ENCODE measurements at places on chromosomes 12 and 14.
A peak's percentile ranks its signal among the peaks of the same experiment; 100 is the strongest.

DNA sequence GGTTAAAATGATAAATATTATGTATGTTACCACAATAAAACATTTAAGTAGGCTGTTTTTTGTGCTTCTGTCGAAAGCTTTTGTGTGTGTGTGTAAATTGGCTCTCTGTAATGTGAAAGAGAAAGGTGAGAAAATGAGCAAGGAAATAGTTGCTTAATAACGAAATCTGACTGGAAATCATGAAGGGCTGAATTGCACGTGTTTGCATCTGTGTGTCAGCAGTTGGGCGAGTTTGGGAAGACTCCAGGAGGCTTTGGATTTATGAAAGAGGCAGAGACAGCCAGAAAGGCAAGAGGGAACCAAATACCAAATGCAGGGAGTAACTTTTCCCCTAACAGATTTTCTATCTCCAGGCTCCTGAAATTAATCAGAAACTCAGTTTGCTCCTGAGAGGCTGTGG is 47.2 kb upstream of the PLEKHG3 start:
- DNase-seq: no peak

DNA sequence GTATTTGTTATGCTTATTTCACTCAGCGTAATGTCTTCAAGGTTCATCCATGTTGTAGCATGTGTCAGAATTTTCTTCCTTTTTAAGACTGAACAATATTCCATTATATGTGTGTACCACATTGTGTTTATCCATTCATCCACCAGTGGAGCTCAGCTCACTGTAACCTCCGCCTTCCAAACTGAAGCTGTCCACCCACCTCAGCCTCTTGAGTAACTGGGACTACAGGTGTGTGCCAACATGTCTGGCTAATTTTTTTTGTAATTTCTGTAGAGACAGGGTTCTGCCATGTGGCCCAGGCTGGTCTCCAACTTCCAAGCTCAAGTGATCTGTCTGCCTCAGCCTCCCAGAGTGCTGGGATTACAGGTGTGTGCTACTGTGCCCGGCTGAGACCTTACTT is 21.1 kb downstream of the CCDC77 start:
- no peak for DNase-seq

- no peak for DNase-seq
These were observed 8.4 kb upstream of the SRRM4 start for GRCh38 chr12:118972982-118973381.

GRCh38 chr14:20722016-20722415 is 23.7 kb upstream of the EDDM3A start:
- no peak for DNase-seq

GRCh38 chr14:74856366-74856765 is 19.6 kb downstream of the PROX2 start:
- no peak for DNase-seq

GRCh38 chr14:30528119-30528518 is 30.8 kb upstream of the G2E3 start:
- DNase-seq: no peak

- no peak for DNase-seq
These were observed 360.8 kb downstream of the PAWR start for GRCh38 chr12:79329933-79330332.

DNA sequence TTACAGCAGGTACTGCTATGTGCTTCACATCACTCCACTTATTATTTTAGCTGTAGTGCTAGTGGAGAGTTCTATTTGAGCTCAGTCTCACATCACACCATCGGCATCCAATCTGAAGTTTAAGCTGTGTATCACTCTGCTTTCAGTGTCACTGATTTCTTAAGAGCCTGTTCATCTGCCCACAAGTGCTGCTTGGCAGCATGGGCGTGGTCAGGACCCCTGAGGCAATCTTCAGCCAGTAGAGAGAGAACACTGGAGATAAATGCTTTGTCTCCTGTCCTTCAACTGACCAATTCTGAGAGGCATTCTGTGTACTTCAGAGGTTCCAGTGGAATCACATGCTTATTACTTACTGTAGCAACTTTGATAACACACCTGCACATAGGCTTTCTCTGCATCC is 728.8 kb downstream of the RPS29 start:
- no peak for DNase-seq

GRCh38 chr14:57869617-57870016 is 3.7 kb upstream of the SLC35F4 start:
- no peak for DNase-seq

DNA sequence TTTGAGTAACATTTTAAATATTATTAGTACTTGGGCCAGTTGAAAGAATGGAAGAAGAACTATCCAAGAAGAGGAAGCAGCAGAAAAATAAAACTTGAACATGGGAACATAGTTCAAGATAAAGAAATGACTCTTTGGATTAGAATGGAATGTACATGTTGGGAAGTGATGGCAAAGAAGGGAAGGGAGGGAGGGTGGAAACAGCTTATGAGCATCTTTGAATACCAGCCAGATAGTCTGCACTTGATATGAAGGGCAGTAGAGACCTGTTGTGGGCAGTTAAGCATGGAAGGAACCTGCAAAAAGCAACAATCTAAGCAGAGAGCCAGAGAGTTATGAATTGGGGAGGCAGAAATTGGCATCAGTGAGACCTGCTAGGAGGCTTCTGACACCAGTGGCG is 10.0 kb upstream of the IL22 start:
- DNase-seq: no peak

DNA sequence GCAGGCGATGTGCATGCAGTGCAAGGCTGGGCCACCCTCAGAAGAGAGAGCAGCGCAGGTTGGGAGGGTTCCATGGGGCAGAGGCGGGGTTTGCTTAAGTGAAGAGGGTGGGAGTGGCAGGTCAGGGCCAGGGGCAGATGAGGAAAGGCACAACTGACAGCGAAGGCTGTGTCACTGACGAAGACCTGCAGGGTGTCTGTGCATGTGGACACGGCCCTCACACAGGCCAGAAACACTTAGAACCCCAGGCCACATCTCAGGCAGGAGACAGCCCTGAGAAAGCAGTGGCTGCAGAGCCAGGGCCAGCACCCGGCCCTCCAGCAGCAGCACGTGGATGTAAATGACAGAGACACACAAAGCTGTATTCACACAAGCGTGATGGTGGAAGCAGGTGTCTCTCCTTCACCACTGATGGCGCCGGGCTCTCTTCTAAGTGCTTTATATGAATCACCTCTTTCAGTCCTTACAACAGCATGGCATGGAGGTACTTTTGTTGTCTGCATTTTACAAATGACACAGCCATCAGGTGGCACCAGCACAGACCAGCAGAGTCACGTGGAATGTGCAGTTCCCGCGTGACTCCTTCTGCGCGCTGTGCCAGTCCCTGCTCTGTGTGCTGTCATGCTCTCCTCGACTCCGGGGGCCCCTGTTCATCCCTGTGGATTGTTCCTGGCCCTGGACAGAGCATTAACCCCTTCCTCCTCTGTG is 54.6 kb downstream of the TSPAN11 start:
- DNase-seq: no peak

DNA sequence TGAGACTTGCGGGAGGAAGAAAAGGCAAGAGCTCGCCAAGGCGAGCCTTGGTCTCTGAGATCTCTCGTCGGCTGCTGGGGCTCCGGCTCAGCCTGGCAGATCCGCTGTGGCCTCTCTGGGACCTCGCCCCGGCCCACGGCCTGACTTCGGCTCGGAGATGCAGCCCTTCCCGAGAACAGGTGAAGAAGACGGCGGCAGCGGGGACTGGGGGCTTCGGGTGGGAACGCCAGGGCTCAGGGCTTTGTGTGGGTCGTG is 6.0 kb upstream of the HOXC9 start:
- no peak for DNase-seq

- DNase-seq: no peak
These were observed 51.4 kb downstream of the VCPKMT start for GRCh38 chr14:50064993-50065392.

DNA sequence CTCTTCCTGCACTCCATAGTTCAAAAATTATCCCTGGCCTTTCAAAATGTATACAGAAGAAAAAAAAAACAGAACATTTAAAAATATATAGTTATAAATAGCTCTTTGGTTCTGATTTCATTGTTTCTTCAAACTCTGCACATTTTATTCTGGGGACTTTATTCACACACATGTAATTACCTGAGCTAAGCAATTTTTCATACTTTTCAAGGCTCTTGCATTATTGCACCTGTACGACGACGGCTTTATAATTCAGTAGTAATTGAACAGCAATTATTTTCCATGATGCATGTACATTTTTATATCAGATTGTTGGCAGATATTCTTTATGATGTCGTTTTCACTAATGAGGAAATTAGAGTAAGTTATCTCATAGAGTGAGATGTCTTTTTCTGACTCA is 13.5 kb upstream of the SLC15A5 start:
- no peak for DNase-seq

- DNase-seq: peak; percentile 94
These were observed at the start of gene TBX3 for GRCh38 chr12:114684098-114684869. Gene TBX3, minus strand, starts transcription at chr12:114684175. Its CDS starts 975 bp downstream, at chr12:114683200.

- no peak for DNase-seq
These were observed 77.7 kb upstream of the KITLG start for GRCh38 chr12:88658009-88658408.

GRCh38 chr14:52263190-52263589 is 4.3 kb upstream of the PTGDR start:
- DNase-seq: no peak

GRCh38 chr14:76260749-76261148 is 109.0 kb downstream of the GPATCH2L start:
- DNase-seq: no peak

GRCh38 chr12:45434094-45434493 is 218.2 kb downstream of the ANO6 start:
- no peak for DNase-seq

DNA sequence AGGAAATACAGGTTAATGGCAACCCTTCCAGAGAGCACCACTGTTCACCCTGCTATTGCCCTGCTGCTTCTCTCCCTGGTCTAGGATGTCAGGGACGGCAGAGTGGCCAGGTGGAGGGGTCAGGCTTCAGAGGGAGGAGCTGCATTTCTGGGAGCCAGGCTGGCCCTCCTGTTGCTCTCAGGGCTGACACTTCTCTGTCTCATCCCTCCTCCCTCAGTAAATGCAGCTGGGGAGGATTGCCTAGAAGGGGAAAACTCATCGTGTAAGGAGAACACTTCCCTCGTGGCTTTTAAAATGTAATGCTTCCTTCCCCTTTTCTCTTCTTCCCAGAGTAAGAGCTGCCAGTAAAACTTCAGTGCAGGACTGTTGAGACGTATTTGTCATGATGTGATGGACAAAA is 20.8 kb downstream of the SUSD6 start:
- DNase-seq: peak; percentile 32

DNA sequence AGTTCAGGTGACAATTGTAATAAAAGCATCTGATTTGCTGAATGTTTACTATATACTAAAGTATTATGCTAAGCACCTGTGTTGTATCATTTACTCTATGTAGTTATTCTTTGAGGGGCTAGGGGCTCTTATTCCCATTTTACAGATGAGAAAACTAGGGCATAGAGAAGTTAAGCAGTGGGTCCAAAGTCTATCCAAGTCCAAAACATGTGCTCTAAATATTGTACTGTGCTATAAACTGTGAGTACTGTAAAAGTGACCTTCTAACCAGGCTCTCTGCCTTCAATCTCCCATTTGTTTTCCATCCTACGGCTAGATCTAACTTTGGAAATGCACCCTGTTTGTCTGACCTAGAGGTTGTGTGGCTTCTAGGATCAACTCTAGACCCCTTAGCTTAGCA is 9.0 kb downstream of the ACVR1B start:
- no peak for DNase-seq

GRCh38 chr12:46671102-46671501 is 154.7 kb downstream of the SLC38A4 start:
- no peak for DNase-seq

- DNase-seq: no peak
These were observed 86.6 kb upstream of the FRMD6 start for GRCh38 chr14:51564986-51565604.

GRCh38 chr14:71206766-71207371 is 299.6 kb downstream of the PCNX1 start:
- DNase-seq: no peak

DNA sequence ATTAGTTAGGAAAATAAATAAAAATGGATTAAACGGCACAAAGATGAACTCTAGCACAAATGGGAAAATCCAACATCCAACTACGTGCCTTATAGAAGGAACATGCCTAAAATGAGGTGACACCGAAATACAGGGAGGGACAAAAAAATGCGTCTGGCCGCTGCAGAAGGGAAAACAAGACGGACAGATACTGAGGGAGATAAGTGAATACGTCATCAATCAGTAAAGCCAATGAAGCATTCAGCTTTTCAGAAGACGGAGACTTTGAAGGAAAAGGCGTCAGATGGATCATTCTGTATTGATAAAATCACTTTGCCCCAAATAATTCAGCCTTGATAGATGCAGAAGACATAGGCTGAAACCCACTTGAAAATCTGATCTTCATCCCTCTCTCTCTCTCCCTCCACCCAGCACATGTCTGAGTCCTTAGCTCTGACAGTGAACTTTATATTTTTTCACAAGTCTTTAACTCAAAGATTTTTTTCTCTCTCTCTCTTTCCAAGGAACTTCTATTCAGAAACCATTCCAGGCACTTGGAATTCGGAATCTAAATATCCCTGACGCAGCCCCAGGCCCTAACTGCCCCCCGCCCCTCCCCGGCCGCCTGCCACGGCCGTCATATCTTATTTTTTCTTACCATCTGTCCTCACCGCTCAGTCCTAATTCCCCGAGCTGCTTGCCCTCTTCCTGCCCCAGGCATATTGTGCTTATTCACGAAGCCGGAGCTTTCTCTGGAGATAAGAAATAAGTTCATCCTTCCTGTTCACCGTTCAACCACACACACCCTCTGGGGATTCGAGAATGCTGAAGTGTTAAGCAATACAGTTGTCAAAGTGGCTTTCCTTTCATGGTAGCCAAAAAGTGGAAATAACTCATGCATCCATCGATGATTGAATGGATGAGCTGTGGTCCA is 35.5 kb upstream of the RFLNA start:
- DNase-seq: no peak

DNA sequence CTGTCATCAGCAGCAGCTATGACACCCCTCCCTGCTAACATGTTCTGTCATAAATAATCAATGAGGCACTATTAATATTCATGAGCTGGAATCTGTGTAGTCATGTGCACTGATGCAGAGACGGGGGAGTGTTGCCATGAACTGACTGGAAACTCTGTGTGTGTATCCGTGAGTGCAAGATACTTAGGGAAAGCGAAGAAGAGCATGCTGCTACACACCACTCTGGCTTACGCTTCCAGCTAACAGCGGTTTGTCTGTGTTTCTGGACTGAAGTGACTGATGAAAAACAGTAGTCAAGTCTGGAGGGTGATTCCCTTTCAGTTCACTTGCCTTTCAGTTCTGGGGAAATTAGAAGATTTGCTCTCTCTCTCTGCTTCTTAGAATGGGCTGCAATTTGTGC is 249.4 kb downstream of the PDZRN4 start:
- DNase-seq: no peak

DNA sequence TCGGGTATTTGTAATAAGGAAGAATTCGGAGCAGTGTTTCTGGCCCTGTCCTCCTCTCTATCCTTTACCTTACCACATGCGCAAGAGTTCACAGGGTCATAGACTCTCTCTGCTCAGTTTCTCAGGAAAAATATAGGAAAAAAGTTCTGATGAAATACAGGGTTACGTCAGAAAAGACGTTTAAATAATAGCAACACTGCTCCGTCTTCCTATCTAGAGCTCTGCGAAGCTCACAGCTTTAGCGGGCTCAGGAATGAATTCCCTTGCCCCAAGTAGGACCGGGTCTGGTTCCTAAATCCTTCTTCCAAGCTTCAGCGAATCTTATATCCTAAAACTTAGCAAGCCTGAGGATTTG is 365 bp downstream of the CCDC59 start:
- DNase-seq: no peak
